ENCODE measurements at places on chromosomes 5 and 9.

GRCh38 chr9:137456061-137456863 is 2.9 kb downstream of the NSMF start:
- DNase-seq: no peak

DNA sequence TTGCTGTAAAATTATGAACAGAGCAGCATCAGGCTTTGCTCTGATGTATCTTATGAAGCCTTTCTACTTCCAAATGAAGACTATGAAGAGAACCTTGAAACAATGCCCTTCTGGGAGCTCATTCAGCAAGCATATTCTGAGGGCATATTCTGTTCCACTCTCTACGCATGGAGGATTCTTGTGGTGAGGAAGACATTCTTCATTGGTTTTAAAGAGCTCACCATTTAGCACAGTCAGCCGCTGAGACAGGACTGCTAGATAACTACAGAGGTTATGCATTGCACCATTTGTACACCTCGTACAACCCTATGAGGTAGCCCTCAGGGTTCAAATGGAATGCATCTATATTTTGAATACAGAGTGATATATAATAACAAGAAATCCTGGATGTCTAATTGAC is 61.0 kb downstream of the INVS start:
- no peak for DNase-seq

- no peak for DNase-seq
These were observed 89.7 kb downstream of the ZNF366 start for GRCh38 chr5:72417333-72418062.

GRCh38 chr5:127011153-127011552 is 19.2 kb downstream of the MARCHF3 start:
- DNase-seq: no peak

DNA sequence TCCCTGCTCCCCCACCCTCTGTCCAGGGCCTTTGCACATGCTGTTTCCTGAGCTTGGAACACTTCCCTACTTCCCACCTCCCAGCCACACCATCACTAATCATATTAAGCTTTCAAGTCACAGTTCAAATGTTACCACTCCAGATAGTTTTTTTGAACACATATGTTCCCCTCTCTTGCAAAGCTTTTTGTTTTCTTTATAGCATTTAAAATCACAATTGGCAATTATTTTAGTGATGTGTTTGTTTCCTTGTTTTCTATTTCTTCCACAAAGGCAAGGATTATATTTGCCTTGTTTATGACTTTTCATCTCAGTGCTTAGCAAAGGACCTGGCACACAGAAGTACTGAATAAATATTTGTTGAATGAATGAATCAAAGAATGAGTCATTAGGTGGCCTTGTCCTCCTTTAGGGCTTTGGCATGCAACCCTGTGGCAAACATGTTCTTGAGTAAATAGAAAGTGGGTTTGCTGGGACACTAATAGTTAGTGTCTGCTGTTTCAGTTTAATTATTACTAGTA is 386.8 kb downstream of the FGF10 start:
- DNase-seq: no peak

DNA sequence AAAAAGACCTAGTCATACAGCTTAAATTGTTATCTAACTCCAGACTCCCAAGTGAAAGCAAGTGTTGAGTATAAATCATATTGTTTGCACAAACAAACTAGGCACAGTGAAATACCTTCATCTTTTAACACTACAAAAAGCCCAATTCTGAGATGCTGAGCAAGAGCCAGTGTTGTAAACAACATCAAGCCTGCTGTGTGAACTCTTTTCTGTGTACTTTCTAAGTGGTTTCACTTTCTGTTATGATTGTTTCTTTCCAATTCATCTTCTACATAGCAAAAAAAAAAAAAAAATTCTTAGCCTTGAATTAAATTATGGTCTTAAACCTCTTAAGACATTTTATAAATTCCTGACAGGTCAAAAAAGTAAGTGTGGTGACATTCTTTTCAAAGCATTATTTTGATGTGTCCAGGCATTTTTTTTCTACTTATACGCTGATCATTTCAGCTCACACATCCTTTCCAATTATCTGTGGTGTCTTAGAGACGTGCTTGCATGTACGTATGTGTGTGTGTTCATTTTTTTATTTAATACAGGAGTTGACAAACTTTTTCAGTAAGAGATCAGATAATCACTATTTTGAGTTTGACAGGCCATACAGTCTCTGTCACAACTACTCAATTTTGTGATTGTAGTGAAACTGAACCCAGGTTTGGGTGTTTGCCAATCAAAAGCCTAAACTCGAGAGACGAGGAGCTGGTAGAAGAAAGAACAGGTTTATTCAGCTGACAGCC is 556.1 kb downstream of the CDH9 start:
- no peak for DNase-seq

DNA sequence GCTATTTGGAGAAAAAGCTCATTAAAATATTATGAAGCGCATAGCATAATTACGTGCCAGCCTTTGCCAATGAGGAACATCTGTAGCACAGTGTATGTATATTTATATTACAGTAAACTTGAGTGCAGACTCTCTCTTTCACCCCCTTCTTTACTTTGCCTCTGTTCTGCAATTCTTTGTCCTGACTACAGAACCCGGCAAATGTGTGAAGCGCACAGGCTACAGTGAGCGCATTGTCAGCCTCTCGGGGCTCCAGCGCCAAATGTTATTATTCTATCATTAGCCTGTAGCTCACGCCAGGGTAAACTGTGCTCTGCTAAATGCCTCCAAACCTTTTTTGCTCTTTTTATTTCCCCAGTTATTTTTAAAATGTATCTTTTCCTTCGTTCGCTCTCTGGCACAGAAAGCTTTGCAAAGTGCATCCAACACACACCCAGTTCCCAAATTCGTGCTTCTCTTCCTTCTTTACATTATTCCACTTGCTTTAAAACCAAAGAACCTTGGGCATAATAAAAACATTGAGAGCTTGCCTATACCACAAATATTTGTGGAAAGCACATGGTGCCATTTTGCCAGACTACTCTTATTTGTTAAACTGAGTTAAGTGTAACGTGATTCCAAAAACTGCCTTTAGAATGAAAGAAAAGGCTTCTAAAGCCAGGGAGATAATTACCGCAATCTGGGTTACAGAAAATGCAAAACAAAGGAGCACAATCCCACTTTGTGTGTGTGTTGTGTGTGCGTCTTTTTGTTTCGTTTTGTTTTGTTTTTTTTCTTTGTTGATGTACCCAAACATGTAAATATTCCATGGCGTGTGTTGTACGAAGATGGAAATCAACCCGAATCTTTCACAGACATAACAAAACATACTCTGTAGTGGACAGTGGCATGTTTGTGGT is 164.1 kb upstream of the MPDZ start:
- DNase-seq: no peak

- no peak for DNase-seq
These were observed 242.2 kb downstream of the CSNK1G3 start for GRCh38 chr5:123753937-123754891.

GRCh38 chr5:81579262-81579924 is 171.5 kb downstream of the SSBP2 start:
- no peak for DNase-seq

DNA sequence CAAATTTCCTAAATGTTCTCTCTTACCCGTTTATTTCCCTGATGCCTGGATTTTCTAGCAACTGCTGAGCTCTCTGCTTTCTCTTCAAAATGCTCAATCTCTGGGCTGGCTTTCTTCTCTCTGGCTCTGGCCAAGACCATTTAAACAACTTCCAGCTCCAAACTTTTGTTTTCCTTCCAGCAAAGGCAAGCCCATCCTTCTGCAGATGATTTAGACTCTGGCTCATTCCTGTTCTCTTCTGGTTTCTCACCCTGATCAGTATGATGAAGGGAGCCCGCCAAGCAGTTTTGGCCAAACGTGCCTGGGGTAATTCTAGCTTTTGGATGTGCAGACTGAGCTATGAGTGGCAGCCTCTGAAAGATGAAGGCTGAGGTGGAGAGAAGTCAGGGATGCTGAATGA is 78.1 kb downstream of the HSPA4 start:
- DNase-seq: no peak

- DNase-seq: no peak
These were observed 131.5 kb upstream of the SV2C start for GRCh38 chr5:75951716-75952115.

GRCh38 chr9:104784098-104784497 is 20.2 kb downstream of the NIPSNAP3B start:
- DNase-seq: no peak

- no peak for DNase-seq
These were observed 180.2 kb downstream of the HSPA4 start for GRCh38 chr5:133232011-133232410.

DNA sequence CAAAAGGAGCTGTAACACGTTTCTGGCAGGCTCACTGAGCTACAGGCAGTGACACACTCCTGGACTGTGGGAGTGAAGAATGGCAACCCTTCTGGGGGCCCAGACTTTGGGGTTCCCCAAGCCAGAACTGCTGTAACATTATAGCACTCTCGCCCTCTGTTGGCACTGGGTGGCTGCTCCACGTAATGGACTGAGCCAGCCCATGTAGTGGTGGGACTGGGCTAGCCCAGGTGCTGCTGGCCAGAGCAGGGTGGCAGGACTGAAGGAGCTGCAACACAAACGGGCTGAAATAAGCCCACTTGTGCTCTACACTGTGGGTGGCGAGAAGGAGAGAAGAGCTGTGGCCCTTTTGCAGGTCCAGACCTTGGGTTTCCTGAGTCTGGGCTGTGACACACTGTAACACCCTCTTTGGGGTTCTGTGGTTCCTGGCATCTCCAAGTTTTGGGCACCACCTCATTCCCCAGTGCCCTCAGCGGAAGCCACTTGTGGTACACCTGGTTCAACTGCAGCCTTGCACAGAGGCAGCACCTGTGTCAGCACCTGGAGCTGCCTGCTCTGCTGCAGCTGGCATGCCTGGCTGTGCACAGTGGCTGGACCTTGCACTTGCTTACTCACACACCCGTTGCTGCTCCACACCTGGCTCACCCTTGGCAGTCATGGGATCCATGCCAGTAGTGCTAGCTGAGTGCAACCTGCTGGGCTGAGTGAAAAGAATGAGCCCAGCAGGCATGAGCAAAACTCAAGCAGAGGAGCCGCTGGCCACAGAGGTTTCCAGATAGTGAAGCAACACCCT is 95.0 kb upstream of the PRR16 start:
- no peak for DNase-seq

GRCh38 chr9:83384214-83384613 is 154.0 kb downstream of the FRMD3 start:
- no peak for DNase-seq

GRCh38 chr9:18566121-18566520 is 92.2 kb downstream of the ADAMTSL1 start:
- no peak for DNase-seq

GRCh38 chr9:107730666-107731065 is 241.1 kb upstream of the KLF4 start:
- DNase-seq: no peak

- DNase-seq: no peak
These were observed 4.9 kb upstream of the ADRA1B start for GRCh38 chr5:159911349-159911748.

DNA sequence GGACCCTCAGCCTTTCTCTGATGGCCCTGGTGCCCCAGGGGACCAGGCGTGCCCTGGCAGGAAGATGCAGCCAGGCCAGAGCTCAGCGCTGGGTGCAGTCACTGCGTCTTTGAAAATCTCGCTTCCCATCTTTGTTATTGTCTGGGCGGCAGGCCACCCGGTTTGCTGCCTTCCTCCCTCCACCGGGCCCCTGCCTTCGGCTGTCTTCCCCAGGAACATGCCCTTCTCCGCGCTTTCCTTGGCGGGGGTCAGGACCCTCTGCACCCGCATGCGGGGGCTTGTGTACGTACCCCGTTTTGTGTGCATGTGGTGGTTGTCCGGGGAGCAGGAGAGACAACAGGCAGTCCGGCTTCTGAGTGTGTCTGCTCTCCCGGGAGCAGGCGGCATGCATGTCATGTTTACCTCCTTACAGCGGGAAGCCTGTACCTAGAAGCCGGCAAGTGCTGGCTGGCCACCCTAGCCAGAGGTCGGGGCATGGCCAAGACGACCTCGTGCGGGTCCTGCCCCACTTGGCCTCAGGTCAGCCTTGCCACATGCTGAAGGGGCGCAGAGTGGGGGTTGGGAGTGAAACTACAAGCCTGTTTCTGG is 49.5 kb downstream of the DAB2IP start:
- no peak for DNase-seq

DNA sequence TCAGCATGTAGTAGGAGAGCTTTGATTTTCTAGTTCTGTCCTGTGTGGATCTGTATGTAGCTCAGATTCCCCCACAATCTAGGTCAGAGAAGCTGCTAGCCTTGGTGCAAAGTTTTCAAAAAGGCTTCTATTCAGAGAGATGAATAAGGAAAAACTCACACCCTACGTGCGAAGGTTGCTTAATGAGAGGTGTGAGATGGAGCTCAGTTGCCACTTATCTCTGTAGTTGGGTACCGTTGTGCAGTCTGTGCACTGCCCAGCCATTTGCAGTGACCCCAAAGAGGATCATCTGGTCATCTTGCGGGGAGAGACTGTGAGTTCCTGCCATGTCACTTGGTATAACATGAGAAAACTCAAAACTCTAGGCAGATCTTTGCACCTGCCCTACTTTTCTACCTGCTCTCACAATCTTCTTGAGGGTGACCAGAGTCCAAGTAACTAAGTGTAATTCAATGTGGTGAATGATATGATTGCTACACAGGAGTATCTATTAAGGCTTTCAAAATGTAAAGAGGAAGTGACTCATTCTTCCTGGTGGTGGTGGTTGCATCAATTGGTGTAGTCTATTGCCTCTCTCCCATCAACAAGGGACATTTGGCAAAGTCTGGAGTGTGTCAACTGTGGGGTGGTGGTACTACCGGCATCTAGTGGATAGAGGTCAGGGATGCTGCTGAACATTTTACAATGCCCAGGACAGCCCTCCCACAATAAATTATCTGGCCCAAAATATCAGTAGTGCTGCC is 65.2 kb downstream of the TMC1 start:
- DNase-seq: no peak

DNA sequence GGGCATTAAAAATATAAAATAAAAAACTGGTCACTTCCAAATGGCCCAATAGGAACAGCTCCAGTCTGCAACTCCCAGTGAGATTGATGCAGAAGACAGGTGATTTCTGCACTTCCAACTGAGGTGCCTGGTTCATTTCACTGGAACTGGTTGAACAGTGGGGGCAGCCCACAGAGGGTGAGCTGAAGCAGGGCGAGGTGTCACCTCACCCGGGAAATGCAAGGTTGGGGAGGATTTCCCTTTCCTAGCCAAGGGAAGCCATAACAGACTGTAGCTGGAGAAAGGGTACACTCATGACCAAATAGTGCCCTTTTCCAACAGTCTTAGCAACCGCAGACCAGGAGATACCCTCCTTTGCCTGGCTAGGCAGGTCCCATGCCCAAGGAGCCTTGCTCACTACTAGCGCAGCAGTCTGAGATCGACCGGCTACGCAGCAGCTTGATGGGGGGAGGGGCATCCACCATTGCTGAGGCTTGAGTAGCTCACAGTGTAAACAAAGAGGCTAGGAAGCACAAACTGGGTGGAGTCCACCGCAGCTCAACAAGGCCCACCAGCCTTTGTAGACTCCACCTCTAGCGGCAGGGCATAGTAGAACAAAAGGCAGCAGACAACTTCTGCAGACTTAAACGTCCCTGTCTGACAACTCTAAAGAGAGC is 12.7 kb downstream of the RLN1 start:
- DNase-seq: no peak

- DNase-seq: no peak
These were observed 192.1 kb downstream of the SPATA31D1 start for GRCh38 chr9:82180711-82181110.
